ENCODE measurements at places on chromosomes 4 and X.

DNA sequence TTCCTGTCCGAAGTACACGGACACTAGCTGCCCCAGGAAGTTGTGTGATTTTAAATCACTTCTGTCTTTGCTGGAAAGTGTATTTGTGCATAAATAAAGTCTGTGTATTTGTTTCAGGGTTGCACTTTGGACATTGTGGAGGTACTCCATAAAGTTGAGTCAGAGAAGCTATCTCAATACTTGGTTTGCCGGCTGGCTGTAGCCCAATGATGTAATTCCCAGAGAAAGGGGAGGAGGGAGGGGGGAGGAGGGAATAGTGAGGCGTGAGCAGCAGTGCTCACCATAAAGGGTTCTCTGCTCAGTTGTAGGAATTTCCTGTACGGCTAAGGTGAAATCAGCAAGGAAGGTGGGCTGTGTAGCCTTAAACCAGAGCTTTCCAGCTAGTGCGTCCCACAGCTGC lies 7.5 kb downstream of the APEX2 start:
- no peak for DNase-seq

GRCh38 chrX:57680160-57680559 lies at the start of gene NLRP2B:
Gene NLRP2B (minus strand): TSS chrX:57680260.
- DNase-seq = no peak

DNA sequence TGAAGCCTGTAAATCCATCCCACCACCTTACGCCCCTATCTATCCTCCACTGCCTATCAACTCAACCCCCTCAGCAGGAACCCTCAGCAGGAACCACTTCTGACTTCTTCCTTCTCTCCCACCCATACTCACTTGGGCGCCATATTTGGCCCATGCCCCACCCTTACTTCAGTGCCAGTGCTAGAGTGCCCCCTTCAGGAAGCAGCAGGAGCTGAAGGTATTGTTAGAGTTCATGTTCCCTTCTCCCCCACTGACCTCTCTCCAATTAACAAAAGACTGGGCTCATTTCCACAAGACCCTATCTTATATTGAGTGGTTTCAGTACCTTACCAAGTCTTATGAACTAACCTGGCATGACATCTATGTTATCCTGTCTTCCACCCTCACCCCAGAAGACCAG lies 363.1 kb upstream of the SLIT2 start:
- no peak for DNase-seq

- no peak for DNase-seq
These were observed 784 bp downstream of the MAP7D3 start for GRCh38 chrX:136250191-136251040.

- DNase-seq = no peak
These were observed 11.6 kb upstream of the CTBP1 start for GRCh38 chr4:1260418-1261106.

GRCh38 chr4:186563761-186564160 lies 8.4 kb upstream of the MTNR1A start:
- DNase-seq = no peak

DNA sequence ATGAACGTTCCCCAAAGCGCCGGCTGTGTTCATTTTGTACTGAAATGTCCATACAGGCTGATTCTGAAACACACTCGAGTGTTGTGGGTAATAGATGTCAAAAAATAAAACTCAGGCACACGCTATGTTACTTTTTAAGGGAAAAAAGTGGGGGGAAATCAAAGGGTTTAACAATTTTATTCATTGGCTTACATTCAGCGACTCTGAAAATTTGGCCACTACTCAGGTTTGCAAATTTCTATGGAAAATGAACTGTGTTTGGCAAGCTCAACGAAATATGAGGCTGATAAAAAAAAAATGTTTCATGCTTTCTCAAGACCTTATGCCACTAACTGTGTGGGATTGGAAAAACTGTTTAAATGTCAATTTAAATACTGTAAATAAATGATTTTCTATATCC lies 18.5 kb downstream of the AMELX start:
- no peak for DNase-seq

DNA sequence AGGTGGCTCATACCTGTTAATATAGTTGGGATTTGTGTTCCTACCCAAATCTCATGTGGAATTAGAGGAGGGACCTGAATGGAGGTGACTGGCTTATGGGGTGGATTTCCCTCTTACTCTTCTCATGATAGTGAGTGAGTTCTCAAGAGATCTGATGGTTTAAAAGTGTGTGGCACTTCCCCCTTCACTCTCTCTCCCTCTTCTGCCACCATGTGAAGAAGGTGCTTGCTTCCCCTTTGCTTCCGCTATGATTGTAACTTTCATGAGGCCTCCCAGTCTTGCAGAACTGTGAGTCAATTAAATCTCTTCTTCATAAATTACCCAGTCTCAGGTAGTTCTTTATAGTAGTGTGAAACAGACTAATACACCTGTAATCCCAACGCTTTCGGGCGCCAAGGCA lies 28.3 kb upstream of the WDR19 start:
- DNase-seq = no peak

GRCh38 chr4:83272900-83273299 lies 11.7 kb downstream of the COQ2 start:
- DNase-seq = no peak

DNA sequence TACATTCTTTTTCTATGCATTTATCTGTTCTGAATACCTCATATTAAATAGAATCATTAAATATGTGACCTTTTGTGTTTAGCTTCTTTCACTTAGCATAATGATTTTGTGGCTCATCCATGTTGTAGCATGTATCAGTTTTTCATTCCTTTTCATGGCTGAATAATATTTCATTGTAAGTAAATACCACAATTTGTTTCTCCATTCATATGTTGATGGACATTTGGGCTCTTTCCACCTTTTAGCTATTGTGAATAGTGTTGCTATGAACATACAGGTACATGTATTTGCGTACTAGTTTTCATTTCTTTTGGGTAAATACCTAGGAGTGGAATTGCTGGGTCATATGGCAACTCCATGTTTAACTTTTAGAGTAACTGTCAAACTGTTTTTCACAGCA lies 85.1 kb downstream of the GNL3L start:
- DNase-seq = no peak

GRCh38 chrX:123331859-123332258 lies 147.8 kb downstream of the GRIA3 start:
- no peak for DNase-seq

GRCh38 chr4:170001011-170001744 lies 25.0 kb downstream of the MFAP3L start:
- no peak for DNase-seq

DNA sequence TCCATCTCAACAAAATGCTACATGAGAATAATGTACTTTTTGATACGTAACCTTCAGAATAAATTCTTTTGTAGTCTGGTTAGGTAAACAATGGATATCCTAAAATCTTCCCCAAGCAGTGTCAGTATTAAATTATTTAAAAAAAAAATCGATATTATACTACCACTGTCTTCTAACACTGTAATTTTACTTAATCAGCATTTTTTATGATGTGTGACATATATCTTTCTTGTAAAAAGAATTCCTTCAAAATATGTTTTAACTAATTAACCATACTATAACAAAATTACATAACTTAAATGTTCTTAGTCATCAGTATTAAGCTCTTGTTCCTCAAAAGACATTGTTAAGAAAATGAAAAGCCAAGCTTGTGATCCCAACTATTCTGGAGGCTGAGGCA lies 12.5 kb downstream of the OTUD4 start:
- DNase-seq = no peak

DNA sequence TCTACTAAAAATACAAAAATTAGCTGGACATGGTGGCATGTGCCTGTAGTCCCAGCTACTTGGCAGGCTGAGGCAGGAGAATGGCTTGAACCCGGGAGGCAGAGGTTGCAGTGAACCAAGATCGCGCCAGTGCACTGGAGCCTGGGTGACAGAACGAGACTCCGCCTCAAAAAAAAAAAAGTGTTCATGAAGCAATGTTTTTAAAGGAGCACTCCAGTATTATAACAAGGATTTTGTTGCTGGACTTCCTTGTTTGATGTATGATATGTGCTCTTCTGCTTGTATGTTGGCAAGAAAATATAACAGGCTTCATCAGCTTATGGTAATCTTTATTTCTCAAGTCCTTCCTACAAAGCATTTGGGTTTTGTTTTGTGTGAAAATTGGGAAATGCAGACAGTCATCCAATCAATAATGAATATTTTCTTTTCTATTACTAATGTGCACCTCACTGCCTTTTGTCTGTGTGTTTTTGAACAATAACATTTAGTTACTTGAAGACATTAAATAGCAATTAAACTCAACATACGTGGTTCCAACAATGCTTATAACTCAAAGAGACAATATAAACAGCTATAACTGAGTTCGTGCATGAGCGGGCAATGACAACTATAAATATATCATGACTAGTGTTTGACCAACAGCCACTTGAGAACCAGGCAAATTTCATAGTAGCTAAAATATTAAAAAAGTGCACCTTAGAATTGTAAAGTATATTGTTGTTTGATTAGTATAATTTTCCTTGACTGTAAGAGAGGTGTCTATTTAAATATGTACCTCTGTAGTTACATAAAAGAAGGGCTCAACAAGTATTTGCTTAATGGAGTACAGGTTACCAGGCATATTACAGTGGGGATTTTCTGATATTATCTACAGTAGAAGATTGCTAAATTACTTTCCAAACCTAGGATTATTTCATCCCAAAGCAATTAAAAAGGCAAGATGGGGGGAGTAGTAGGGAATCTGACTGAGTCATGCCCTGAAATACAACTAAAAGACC lies 210.7 kb downstream of the PPP3CA start:
- no peak for DNase-seq

DNA sequence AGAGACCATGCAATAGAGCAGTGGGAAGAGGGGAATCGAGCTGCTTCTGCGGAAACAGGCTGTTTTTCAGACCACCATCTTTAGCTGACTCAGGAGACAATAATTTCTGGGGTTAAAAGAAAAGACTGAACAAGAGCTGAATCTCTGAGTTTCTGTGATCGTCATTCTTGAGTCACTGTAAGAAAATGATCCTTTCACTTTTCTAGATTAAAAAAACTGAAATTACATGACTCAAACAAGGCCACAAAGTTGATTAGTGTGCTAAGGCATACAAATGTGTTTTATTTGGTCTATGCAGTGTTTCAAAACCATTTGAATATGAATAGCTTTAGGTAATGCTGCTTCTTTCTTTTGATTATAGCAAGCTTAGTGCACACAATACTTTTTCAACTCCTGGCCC lies 194.4 kb upstream of the RPL34 start:
- DNase-seq = peak; percentile 28

DNA sequence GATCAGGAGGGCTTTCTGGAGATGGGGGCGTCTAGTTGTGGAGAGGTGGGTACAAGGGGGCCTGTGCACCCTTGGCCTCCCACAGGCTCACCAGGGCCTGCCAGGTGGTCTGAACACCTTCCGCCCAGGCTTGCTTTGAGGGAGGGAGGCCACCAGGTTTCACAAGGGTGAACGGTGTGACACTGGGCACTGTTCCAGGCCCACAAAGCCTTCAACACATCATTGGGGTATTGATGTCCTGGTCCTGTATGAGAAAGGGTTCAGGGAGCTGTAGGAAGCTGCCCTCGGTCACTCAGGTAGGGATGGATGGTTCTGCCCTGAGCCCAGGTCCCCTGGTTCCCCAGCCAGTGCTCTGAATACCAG lies 6.0 kb downstream of the HTRA3 start:
- no peak for DNase-seq

- DNase-seq = no peak
These were observed 128.6 kb upstream of the FTHL17 start for GRCh38 chrX:31200430-31200829.

DNA sequence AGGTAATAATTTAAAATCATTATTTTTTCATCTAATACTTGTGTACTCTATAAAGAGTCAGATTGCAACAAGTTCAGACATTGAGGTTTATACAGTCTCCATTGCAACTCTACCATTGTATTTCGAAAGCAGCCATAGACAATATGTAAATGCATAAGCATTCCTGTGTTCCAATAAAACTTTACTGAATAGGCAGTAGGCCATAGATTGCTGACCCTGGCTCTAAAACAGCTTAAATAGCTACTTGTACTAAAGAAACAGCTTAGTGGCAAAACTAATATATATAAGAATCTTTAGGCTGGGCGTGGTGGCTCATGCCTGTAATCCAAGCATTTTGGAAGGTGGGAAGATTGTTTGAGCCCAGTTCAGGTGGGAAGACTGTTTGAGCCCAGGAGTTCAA lies 115.3 kb downstream of the PRSS12 start:
- DNase-seq = no peak
